Activated CD4-positive, alpha-beta T cell treated with anti-CD3 and anti-CD28 coated beads, Interleukin-2, amount 10 ng/mL, durations not matched to agents 7 days and 5 days (primary cell): ENCODE measurements at places on chromosomes 4 and X. TPM values are rescaled to one million over a fixed set of nuclear protein-coding genes. Genes with fewer than 3 reads are reported as not detected.

- DNase-seq, result no peak
- H3K4me1 ChIP-seq, result no peaks in the 10 kb centered on the region
- H3K27ac ChIP-seq, result no peak overlapping the region
- no peaks in the 10 kb centered on the region for H3K36me3 ChIP-seq
- peaks cover 19% of the 10 kb centered on the region for H3K27me3 ChIP-seq
- no peak overlapping the region for H3K4me3 ChIP-seq
These were observed 233.2 kb downstream of the PTTG2 start for GRCh38 chr4:38193236-38193863.

DNA sequence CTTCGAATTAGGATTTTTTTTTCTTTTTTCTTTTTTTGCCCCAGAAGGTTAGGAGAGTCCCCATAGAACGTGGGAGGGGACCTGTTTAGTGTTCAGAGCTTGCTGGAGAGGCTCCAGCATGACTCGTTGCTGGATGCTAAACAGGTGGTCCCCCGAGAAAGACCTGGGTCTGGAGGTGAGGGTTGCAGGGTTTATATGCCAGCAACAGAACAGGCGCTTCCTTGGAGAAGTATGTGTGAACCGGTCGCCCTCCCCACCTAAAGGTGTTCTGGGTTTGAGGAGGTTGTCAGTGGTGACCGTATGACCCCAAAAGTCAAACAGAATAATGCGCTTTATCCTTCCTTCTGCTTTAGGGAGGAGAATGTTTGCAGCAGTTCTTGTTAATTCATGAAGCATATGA, 52.1 kb upstream of the SHOX start:
- no peak for DNase-seq
- no peak overlapping the region for H3K27ac ChIP-seq
- no peaks in the 10 kb centered on the region for H3K36me3 ChIP-seq
- H3K27me3 ChIP-seq, result no peaks in the 10 kb centered on the region

DNA sequence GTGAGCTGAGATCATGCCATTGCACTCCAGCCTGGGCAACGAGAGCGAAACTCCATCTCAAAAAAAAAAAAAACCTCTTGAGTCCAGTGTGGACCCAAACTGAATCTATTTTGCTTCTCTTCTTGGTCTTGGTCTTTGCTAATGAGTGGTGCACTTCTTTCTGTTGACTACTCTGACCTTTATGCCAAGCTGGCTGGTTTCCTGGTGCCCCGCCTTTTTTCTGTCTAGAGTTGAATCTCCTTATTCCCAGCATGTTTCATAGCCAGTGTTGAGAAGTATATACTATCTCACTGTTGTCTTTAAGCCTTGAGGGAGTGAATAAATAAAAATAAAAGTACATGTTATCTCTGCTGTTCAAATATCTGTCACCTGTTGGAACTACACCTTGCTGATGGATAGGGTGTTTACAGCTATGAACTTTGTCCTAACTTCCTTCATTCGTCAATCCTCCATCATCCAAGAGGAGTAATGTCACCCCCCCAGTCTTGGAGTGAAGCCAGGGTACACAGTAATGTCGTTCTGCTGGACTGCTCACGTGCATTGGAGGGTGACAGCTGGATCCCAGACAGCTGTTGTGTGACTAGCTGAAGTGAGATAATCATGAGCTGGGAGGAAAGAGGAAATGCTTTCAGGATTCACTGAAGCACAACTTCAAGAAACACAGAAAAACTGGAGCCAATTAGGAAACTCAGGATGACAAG, 99.3 kb upstream of the PRKG2 start:
- no peaks in the 10 kb centered on the region for H3K4me1 ChIP-seq
- no peak overlapping the region for H3K4me3 ChIP-seq
- H3K27ac ChIP-seq, result no peak overlapping the region
- DNase-seq, result no peak
- no peaks in the 10 kb centered on the region for H3K36me3 ChIP-seq

DNA sequence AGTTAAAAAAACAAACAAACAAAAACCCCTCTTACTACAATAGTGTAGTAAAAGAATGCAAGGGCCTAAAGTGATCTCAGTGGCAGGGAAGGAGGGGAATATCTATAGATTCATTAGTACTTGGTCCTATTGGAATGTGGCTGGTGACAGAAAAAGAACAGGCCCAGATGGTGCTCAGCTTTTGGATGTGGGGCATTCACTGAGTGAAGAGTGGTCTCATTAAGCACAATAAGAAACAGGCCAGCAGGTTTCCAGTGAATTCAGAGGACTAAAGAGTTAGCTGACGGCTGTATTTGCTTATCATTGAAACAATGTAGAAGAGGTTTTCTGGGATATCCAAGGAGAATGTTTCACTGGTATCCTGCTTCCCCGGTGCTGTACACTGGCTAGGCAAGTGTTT, 243.8 kb upstream of the HHIP start:
- H3K27ac ChIP-seq, result no peak overlapping the region
- H3K27me3 ChIP-seq, result no peaks in the 10 kb centered on the region
- no peaks in the 10 kb centered on the region for H3K4me1 ChIP-seq
- DNase-seq, result no peak

- no peaks in the 10 kb centered on the region for H3K36me3 ChIP-seq
- no peaks in the 10 kb centered on the region for H3K4me1 ChIP-seq
- H3K4me3 ChIP-seq, result no peak overlapping the region
- no peak overlapping the region for H3K27ac ChIP-seq
These were observed 96.2 kb downstream of the RELL1 start for GRCh38 chr4:37590016-37590415.

DNA sequence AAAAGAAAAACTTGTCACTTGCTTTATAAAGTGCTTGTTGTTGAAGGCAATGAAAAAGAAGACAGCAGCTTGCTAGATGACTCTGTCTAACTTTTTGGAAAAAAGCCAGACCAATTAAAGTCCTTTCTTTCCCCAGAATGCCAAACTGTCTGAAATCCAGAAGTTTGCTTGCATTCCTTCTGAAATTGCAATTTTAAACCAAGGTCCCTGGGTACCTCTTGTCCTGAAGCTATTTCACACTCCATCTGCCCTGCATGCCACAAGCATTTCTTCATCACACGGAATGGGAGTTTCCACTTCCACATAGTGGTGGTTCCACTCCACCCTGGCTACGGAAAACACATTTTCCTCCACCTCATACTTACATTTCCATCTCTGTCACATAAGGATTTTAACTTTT, 101.0 kb downstream of the PAPSS1 start:
- no peak overlapping the region for H3K4me3 ChIP-seq
- H3K27ac ChIP-seq, result no peak overlapping the region
- DNase-seq, result no peak
- no peaks in the 10 kb centered on the region for H3K27me3 ChIP-seq
- H3K36me3 ChIP-seq, result no peaks in the 10 kb centered on the region
- peaks cover 1% of the 10 kb centered on the region for H3K4me1 ChIP-seq

DNA sequence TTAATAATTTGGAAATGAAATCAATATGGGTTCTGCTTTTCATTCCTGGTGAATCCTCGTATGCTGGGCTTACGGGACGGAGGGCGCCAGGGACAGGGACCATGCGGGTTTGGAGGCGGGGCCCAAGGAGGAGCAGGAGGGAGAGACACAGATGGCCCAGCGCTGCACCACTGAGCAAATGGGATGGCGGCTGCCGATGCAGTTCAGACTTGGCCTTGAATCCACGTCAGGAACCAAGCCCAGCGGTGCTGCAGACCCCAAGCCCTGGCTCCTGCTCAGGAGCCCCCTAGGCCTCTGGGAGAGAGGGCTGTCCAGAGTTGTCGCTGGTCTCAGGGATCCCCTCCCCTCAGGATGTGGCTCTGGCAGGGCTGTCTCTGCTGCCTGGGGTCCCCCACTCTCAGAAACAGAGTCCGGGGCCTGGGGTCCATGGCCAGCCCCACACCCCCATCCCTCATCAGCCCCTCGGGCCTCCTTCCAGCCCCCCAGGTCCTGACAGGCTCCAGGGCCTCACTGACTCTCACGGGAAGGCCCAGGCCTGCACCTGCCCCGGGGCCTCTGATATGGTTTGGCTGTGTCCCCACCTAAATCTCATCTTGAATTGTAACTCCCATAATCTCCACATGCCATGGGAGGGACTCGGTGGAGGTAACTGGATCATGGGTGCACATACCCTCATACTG, 75.2 kb downstream of the FAM53A start:
- DNase-seq, result no peak
- H3K27me3 ChIP-seq, result no peaks in the 10 kb centered on the region
- peaks cover 19% of the 10 kb centered on the region for H3K4me1 ChIP-seq
- no peak overlapping the region for H3K27ac ChIP-seq

GRCh38 chr4:59841698-59842097, 1358.4 kb upstream of the ADGRL3 start:
- no peak overlapping the region for H3K27ac ChIP-seq
- no peak overlapping the region for H3K4me3 ChIP-seq
- H3K36me3 ChIP-seq, result no peaks in the 10 kb centered on the region
- no peak for DNase-seq
- H3K4me1 ChIP-seq, result no peaks in the 10 kb centered on the region

- H3K4me3 ChIP-seq, result no peak overlapping the region
- H3K27me3 ChIP-seq, result no peaks in the 10 kb centered on the region
- no peak overlapping the region for H3K27ac ChIP-seq
These were observed 17.7 kb downstream of the SLC10A6 start for GRCh38 chr4:86831262-86832130.

IL9R gene
- total RNA-seq, result 25.2 TPM

PPP4R3C gene
- not detected for total RNA-seq

INTS6L gene
- total RNA-seq, result 30.1 TPM

PNMA5 gene
- 0.10 TPM for total RNA-seq

FNIP2 gene
- total RNA-seq, result 16.0 TPM

MAGED4 gene
- total RNA-seq, result 0.42 TPM

FUNDC2 gene
- 58.4 TPM for total RNA-seq
